G401 (cell line): ENCODE measurements at places on chromosomes 16 and 17. TPM values are rescaled to one million over a fixed set of nuclear protein-coding genes. Genes with fewer than 3 reads are reported as not detected.

GRCh38 chr17:13387952-13388351 lies 213.8 kb downstream of the HS3ST3A1 start:
- DNase-seq, result no peak

DNA sequence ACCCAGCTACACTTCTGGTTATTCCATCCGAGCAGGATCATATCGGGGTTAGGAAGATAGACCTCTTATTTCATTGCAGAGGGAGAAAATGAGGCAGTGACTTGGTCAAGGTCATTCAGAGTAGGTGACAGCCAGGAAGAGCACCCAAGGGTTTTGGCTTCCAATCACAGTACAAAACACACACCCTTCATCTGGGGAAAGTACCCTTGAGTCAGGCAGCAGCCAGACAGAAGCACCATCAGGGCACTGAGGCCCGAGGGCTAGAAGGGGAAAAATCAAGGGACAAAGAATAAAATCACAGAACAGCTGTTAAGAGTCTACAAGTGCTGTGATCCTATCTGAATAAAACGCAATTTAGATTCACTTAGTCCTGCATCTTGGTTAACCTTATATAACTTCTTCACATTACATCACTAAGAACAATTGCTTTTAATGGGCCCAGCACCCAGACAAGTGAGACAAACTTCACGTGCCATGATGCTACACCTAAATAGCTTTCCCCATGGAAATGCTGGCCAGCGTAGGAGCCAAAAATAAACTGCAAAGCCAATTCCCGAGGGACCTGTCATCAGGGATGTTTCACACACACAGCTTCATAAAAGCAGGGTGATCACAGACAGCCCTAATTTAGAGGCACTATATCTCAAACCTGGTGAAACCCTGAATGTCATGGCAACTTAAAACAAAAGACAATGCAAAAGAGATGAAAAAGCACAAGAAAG lies 4.9 kb downstream of the UBE2O start:
- no peak for DNase-seq

- DNase-seq, result no peak
Observed at GRCh38 chr16:70777973-70778406, 23.0 kb downstream of the VAC14 start.

GRCh38 chr17:19470530-19471261 lies 59.7 kb downstream of the RNF112 start:
- peak; percentile 78 for DNase-seq

The SPNS1 gene
- 64.4 and 81.8 TPM in 2 replicates for total RNA-seq

GRCh38 chr16:17294856-17295255 lies 175.9 kb downstream of the XYLT1 start:
- no peak for DNase-seq

DNA sequence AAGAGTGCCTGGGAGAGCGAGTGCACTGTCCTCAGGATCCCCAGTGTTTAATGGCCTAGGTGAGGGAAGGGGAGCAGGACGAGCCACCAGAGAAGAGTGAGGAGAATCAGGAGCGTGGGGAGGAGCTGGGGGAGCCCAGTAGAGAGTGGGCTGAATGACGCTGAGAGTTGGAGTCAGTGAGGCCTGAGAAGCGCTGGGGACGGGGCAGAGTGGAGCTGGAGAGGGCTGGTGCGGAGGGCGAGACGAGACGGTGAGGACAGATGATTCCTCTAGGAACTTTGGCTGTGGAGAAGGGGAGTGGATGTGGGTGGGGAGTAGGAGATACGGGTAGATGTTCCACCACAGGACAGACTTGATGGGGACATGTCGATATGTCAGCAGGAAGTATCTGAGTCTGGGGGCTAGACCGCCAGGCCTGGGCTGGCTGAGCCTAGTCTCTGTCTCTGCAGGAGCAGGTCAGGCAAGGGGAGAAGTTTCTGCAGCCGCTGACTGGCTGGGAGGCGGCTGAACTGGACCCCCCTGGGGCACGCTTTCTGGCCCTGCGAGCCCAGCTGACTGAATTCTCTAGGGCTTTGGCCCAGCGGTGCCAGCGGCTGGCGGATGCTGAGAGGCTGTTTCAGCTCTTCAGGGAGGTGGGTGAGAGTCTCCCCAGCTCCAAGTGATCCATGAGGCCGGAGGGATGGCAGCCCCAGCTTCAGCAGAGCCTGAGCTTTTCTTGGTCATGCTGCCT lies 4.7 kb downstream of the PLEKHG4 start:
- no peak for DNase-seq
